CD4-positive, alpha-beta T cell treated with Interleukin-2 at 100 ng/mL for 4 hours (primary cell): ENCODE measurements at places on chromosomes 4 and X.

DNA sequence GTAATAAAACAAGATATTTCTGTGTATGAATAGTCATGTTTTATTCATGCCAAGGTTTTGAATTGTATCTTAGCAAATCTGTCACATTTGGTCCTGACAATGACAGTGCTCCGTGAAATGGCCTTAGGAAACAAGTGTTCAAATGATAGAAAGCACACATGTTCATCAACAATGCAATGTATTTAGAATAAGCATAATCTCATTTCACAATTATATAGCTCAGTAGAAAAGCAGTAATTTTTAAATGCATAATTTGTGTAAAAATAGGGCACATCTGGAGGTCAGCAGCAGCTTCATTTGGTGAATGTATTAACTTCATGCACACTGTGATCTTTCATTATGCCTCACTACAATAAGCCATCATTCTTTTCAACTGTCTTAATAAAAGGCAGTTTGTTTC is 380.4 kb downstream of the GPM6A start:
- no peak for DNase-seq

GRCh38 chr4:21991562-21991961 is 43.0 kb upstream of the KCNIP4 start:
- DNase-seq = no peak

GRCh38 chrX:49661881-49662280 is 33.9 kb downstream of the PAGE1 start:
- no peak for DNase-seq

- DNase-seq = no peak
Measured at GRCh38 chr4:95215043-95215442, 333.7 kb downstream of the UNC5C start.

DNA sequence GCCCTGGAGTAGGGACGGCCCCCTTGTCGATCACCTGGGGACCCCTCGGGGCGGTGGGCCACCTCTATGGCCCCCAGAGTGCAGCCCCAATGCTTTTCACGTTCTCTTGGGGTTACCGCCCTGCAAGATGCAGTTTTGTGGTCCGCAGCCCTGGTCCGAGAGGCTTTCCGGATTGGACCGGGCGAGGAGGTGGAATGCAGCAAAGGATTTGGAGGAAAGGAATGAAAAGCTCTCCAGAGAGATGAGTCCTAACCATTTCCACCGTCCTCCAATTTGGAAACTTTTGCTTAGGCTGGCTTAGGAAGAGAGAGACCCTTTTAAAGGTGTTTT is 601 bp downstream of the SLC25A43 start:
- DNase-seq = no peak

DNA sequence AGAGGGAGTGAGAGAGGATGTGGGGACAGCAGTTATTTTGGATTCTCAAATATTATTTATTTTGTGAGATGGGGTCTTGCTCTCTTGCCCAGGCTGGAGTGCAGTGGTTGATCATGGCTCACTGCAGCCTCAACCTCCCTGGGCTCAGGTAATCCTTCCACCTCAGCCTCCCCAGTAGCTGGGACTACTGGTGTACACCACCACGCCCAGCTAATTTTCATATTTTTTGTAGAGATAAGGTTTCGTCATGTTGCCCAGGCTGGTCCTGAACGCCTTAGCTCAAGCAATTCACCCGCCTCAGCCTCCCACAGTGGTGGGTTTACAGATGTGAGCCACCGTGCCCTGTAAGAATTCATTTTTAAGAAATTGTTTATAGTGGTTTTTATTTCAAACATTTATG is 61.2 kb downstream of the FHDC1 start:
- DNase-seq = no peak

GRCh38 chr4:147313108-147313507 is 167.8 kb upstream of the EDNRA start:
- DNase-seq = no peak

- DNase-seq = peak; percentile 8
Measured at GRCh38 chr4:7967501-7968261, 28.0 kb upstream of the AFAP1 start.
